DMS153 (cell line): ENCODE measurements at places on chromosomes 16 and 17.

- DNase-seq: no peak
Measured at GRCh38 chr17:15278924-15279477, 13.9 kb upstream of the PMP22 start.

GRCh38 chr17:56592487-56593085 lies 913 bp upstream of the NOG start:
- DNase-seq: no peak

DNA sequence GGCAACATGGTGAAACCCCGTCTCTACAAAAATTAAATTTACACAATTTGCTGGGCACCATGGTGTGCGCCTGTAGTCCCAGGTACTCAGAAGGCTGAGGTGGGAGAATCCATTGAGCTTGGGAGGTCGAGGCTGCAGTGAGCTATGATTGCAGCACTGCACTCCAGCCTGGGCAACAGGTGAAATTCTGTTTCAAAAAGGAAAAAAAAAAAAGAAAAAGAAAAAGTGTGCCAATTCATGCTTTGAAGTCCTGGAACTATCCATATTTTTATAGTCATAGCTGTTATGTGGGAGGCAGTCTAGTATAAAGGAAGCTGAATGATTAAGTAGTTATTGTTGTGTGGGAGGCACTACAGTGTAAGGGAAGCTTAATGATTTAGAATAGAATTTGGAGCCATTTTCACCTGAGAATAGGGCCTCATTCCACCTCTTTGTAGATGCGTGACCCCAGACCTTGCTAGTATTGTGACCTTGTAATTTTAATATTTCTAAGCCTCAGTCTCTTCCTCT lies 31.6 kb downstream of the IQCK start:
- DNase-seq: no peak

DNA sequence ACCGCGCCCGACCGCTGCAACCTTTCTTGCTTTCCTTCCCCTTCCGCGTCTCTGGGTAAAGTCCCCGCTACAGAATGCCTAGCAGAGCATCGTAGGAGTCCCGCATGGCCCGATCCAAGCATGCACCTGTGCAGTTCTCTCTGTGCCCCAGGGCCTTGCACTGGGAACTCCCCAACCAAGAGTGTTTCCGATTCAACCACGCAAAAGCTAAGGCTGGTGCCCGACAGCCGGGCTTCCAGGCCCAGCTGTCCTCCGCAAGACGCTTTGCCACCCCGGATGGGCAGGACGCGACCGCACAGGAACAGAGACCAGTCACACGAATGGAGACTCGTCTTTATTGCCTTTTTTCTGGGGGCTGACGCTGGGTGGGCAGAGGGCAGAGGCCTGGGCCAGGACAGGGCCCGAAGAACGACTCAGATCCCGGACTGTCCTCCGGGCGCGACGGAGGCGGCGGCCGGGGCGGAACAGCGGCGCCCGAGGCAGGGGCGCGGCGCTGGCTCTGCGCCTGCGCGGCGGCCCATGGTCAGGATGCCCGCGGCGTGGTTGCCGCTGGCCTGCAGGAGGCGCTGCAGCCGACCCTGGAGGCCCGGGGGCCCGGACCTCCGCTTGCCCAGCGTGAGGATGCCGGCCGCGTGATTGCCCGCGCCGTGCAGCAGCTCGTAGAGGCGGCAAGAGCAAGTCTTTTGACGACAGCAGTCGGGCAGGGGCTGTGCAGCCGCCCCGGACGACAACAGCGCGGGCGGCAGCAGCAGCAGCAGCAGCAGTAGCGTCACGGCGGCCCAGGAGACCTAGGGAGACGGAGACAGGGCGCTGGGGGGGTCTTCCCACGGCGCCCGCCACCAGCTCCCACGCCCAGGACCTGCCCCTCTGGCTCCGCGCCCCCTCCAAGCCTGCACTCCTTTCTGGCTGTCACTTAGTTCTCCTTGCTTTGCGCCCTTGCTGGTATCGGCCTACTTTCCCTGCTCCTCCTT lies 1.2 kb downstream of the HCRT start:
- peak; percentile 60 for DNase-seq

DNA sequence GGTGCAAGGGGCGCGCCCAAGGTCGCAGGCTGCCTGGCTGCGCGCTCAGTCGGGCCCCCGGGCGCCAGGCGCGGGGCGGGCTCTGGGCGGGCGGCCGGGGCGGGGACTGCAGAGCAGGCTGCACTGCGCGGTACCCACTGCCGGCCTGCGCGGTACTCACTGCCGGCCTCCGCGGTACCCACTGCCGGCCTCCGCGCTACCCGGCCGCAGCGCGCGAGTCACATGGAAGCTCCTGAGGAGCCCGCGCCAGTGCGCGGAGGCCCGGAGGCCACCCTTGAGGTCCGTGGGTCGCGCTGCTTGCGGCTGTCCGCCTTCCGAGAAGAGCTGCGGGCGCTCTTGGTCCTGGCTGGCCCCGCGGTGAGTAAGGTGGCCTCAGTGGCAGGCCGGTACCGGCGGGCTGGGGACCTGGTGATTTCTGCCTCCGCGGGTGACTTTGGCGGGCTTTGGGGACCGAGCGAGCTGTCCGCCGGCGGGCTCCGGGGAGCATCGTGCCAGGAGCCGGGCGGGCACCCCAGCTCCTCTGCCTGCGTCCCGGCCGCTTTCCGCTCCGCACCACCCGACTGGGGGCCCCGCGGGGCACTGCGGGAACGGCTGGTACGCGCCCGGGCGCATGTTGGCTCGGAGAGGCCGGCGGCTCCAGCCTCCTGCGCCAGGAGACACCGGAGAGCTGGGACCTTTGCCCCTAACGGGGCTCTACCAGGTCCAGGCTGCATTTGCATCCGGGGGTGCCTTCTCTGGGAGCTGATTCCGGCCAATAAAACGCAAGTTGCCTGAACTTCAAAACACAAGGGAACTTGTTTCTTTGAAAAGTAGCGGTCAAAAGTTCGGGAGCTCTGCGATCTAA lies at the start of gene SLC47A1:
SLC47A1 (plus strand) TSS at position 137 of the 844 bp plus-strand sequence; CDS start at position 223, 86 bp downstream.
- DNase-seq: no peak

DNA sequence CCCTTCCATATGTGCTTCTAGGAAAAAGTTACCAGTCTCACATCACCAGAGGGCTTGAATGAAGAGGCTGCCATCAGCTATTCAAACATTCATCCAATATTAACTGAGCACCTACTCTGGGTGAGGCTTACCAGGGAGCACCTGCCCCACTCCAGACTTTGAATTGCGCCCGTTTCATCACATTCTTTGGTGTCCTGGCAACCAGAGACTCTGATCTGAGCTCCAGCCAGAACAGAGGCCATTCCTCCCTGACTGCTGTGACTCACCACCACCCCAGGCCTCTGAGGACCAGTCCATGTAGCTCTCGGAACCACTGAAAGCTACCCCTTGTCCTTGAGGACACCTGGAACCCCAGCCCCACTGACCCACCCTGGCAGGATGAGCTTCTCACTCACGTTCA lies at the start of gene C16orf96:
C16orf96 (plus strand) TSS at position 229 of the 400 bp plus-strand sequence; CDS start at position 379, 150 bp downstream.
- no peak for DNase-seq

DNA sequence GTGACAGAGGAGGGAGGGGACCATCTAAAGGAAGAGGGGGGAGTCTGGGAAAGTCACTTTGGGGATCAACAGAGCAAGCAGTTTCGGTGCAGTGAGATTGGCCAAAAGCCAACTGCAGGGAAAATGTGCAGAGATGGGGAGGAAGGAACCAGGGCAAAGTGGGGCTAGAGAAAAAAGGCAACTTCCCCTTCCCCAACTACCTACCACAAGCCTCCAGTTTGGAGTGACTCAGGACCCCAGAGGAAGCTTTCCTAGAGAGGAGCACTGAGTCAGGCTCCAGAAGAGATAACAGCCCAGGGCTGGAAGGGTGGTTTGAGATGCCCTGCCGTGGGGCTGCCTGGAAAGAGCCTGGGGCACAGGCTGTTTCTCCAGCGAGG lies 6.9 kb upstream of the CD300LD start:
- no peak for DNase-seq

GRCh38 chr17:54680410-54680809 lies 220.2 kb upstream of the TOM1L1 start:
- DNase-seq: no peak

DNA sequence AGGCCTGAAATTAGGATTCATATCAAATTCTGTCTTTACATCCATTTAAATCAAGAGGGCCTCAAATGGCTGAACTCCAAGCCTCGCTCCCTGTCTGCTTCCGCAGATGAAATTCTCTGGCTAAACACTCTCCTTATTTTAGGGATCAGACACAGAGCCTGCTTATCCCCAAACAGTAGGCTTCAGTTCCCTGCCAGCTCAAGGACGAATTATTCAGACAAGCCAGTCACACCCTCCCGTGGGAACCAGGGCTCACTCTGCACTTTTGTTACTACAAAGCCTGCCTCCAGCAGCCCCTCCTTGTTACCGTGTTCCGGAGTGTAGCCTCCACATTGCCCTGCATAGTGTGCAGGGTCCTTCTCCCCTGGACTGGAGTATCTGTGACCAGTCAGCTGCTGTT lies 46.6 kb upstream of the LCMT1 start:
- no peak for DNase-seq

DNA sequence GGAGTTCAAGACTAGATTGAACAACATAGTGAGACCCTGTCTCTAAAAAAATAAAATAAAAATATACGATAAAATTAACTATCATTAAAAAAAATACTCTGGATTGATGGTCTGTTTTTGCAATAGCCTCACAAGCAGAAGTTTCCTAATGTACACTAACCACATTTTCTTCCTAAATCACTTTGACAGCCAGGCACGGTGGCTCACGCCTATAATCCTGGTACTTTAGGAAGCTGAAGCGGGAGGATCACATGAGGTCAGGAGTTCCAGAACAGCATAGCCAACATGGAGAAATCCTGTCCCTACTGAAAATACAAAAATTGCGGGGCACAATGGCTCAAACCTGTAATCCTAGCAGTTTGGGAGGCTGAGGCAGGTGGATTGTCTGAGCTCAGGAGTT lies 64.7 kb downstream of the HELZ start:
- DNase-seq: no peak

DNA sequence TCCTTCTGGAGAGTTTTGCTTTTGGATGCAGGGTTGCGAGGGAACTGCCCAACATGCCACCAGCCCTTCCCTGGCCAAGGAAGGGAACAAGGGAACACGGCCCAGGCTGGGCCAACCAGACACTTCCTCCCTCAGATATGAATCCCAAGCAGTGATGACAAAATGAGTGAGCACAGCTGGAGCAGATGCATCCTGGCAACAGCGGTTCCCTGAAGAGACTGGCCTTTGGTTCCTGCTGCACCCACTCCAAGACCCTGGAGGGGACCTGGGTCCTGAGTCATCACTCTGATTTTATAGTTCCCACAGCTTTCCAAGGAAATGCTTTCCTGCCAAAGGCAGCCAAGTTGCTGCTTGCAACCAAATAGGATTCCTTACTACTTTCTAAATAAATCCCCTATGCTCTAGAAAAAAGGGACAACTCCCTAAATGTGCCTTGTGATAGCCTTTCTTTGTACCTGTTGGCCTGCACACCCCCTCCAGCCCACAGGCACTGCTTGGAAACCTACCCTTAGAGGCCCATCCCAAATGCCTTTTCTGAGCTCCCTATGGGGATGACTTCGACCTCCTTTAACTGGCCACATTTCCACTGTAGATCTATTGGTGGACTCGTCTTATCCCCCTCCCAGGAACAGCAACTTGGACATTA lies 5.3 kb downstream of the ST3GAL2 start:
- no peak for DNase-seq

DNA sequence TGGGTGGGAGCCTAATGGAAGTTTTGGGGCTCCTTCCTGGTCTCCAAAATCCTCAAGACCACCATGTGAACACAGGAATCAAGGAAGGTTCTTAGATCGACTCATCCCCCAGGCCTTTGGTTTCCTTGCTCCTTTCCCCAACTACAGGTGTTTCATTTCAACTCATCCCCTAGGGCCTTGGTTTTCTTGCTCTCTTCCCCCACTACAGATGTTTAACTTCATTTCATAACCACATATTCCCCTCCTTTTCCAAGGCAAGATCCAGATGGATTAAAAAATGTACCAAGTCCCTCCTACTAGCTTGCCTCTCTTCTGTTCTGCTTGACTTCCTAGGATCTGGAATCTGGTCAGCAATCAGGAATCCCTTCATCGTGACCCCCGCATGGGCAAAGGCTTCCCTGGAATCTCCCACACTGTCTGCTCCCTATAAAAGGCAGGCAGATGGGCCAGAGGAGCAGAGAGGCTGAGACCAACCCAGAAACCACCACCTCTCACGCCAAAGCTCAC lies at the start of gene CCL11:
CCL11 (plus strand) TSS at position 457 of the 507 bp plus-strand sequence. CDS start 67 bp downstream, outside the sequence.
- no peak for DNase-seq

DNA sequence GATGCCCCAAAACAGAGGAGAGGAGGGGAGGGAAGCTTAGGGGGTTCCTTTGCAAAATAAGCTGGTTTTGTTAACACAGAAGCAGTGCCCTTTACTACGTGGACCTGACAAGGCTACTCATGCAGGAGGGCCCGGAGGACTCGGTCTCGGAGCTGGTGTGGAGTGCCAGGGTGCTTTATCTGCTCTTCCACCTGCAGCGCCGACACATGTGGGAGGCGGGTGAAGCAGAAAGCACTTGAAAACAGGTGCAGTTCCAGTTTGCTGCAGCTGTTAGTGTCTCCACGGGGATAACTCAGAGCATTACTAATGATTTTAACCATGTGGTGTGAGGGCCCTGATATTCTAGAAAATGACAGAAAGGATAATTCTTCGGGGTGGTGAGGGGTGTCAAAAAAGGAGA lies 35.0 kb upstream of the MNT start:
- peak; percentile 54 for DNase-seq

- DNase-seq: no peak
Measured at GRCh38 chr16:54487933-54488332, 201.3 kb upstream of the IRX3 start.

- DNase-seq: peak; percentile 40
Measured at GRCh38 chr17:17109256-17109655, 67.0 kb downstream of the MPRIP start.

DNA sequence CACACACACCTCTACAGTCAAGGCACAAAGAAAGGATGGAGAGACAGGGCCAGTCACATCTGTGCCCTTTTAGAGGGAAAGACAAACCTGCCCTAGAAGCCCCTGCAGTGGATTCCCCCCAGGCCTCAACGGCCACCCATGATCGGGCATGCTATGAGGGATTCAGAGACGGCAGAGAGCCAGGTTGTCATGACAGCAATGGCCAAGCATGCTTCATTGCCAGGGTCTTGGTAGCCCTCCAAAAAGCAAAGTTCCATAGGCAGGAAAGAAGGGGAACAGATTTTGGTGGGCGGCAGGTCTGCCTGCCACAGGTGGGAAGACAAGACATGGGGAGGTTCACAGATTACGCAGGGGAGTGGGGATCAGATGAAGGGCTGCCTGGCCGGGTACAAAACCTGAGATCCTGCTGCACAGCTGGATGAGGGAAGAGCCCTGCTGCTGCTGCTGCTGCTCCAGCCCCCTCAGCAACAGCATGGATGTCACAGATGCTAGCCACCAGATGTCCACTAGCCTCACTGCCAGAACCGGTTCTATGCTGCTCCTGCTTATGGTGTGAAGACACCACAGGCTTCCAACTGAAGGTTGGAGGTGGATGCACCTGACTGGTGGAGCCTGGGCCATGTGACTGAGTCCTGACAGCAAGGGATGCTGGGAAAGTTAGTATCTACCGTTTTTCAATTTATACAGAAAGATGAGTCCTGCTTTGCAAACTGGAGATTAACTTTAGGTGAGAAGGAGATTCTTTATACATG lies 17.8 kb downstream of the ACTG1 start:
- DNase-seq: peak; percentile 23

GRCh38 chr17:47618410-47618809 lies 31.3 kb upstream of the KPNB1 start:
- no peak for DNase-seq
